Calu3 (cell line): ENCODE measurements at places on chromosomes 16 and 17. TPM values are rescaled to one million over a fixed set of nuclear protein-coding genes. Genes with fewer than 3 reads are reported as not detected.
A peak's percentile ranks its signal among the peaks of the same experiment; 100 is the strongest.

GRCh38 chr17:35449371-35449931 is 885 bp upstream of the SLFN13 start:
- DNase-seq, result no peak

- DNase-seq, result peak; percentile 91
Measured at GRCh38 chr17:42519546-42520491, 16.2 kb upstream of the NAGLU start.

- no peak for DNase-seq
Measured at GRCh38 chr17:2042390-2042847, 597 bp downstream of the OVCA2 start.

DNA sequence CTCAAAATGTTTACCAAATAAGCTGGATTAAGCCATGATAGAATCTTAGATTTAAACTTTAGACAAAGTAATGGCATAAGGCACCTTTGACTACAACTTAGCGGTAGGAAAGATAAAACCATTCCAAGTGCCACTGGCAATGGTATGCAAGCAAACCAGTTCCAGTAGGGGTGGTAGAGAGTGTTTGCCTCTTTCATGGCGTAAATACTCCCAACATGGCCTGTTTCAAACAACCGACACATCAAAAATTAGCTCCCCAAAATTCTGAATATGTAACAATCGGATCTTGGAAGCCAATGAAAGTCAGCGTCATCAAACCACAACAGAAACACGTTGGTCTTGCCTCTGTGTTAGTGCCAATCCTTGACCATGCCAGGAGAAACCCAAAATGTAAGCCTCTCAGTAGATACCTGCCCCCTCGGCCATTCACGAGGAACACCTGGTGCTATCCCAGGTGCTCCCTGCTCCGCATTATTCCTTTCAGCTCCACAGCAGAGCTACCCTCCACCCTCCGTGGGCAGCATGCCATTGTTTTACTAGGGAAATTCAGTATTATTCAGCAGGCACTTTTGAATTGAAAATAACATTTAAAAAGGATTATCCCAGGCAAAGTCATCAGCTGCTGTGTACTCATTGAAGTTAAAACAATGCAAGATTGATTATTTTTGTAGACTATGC is 307.8 kb upstream of the CDH11 start:
- no peak for DNase-seq

Gene C17orf67
- total RNA-seq, result 4.6 and 5.9 TPM in 2 replicates

Gene TMEM114
- not detected in 2 replicates for total RNA-seq
